Activated T-helper 1 cell treated with anti-CD3 and anti-CD28 coated beads, Interleukin-2, amount 50 U/mL, for 16 hours (primary cell): ENCODE measurements at places on chromosomes 4 and X.

DNA sequence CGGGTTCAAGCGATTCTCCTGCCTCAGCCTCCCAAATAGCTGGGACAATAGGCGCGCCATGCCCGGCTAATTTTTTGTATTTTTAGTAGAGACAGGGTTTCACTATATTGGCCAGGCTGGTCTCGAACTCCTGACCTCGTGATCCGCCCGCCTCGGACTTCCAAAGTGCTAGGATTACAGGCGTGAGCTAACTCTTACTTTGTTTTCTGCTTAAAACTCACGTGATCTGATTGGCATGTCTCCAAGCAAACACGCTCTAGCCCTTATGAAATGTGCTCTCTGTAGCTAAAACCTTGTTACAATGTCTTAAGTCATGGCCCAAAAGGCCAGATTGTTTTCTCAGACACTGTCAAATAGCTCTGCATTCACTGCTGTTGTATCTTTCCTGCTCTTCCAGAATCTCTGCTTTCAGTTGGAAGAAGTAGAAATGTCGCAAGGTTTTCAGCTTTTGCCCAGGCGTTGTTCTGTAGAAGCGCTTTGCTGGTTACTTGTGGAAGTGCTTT lies 39.7 kb upstream of the OGT start:
- no peak for DNase-seq

DNA sequence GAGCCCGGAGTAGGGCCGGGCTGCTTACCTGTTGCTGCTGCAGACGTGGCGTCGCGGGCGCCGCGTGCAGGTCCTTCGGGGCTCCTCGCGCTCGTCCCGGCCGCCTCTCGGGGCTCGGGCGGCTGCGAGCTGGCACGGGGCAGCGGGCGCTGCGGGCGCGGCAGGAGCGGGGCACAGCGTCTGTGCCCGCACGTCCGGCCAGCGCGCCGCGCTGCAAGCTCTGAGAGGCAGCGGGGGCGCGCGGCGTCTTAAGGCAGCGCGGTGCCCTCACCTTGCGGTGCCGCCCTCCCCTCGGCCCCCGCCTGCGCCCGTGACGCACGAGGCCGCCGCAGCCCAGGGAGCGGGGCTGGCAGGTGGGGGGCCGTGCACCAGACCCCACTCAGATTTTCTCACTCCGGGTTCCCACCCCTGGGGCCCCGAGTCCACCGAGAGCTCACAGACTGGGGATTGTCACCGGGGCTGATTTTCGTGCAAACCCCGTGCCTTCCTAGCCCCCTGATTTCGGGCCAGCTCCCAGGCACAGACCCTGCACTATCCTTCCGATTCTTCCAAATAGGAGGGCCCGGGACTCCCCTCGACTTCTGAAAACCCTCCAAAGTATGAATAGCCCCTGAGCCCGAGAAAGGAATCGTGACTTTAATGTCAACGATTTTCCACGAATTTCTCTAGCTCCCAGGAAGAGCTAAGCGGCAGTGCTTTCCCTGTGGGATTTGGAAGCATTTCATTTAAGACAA lies at the start of gene GPR101:
GPR101 (minus strand) TSS at position 222 of the 734 bp plus-strand sequence. CDS start 2,321 bp downstream, outside the sequence.
- DNase-seq = no peak

DNA sequence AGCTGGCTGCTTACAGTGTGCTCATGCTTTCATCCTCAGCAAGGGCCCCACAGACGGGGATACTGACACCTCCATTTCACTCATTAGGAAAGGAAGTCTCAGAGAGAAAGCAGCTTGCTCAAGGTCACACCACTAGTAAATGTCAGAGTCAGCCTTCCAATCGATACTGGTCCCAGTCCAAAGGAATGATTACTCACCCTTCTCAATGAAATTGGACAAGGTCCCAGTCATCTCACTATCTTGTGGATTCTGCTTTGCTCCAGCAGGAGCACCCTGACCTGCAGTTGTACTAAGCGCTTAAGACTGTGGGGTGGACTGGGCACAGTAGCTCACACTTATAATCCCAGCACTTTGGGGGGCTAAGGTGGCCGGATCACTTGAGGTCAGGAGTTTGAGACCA lies 132.2 kb upstream of the SLC34A2 start:
- DNase-seq = no peak

- no peak for DNase-seq
These were observed 158.6 kb downstream of the TET2 start for GRCh38 chr4:105305019-105305836.

DNA sequence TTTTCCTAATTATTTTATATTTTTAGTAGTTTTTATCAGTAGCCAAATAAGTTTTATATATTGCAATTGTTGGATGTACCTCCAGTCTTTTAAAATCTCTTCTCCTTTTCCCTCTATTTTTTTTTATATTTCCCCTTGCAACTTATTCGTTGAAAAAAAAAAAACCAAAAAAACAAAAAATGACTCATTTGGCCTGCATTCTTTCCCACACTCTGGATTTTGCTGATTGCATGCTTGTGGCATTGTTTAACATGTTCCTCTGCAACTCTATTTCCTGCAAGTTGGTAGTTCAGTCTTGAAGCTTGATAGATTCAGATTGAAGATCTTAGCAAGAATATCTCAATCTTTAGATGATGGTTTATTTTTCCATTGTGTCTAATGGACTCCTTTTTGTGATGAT lies 260.6 kb upstream of the BOD1L1 start:
- no peak for DNase-seq

DNA sequence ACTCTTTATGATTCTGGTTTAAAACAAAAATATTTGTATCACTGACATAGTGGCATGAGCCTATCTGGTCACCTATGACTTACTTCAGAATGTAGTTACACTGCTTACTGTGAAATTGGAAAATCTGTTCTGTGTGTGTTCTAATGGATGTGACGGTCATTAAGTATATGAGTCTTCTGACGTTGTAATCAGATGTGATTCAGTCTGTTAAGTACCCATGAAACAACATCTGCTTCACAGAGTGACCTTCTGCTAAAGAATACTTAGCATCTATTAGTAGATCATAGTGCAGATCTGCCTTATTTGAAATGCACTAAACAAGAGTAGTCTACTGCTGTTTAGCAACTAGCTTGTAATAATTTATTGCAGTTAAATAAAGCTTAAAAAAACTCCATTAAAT lies 317.1 kb downstream of the DCTD start:
- DNase-seq = no peak

- DNase-seq = no peak
These were observed 4.9 kb downstream of the LRPAP1 start for GRCh38 chr4:3527101-3527913.
